Urothelium cell line (cell line): ENCODE measurements at places on chromosomes 11 and 22.

DNA sequence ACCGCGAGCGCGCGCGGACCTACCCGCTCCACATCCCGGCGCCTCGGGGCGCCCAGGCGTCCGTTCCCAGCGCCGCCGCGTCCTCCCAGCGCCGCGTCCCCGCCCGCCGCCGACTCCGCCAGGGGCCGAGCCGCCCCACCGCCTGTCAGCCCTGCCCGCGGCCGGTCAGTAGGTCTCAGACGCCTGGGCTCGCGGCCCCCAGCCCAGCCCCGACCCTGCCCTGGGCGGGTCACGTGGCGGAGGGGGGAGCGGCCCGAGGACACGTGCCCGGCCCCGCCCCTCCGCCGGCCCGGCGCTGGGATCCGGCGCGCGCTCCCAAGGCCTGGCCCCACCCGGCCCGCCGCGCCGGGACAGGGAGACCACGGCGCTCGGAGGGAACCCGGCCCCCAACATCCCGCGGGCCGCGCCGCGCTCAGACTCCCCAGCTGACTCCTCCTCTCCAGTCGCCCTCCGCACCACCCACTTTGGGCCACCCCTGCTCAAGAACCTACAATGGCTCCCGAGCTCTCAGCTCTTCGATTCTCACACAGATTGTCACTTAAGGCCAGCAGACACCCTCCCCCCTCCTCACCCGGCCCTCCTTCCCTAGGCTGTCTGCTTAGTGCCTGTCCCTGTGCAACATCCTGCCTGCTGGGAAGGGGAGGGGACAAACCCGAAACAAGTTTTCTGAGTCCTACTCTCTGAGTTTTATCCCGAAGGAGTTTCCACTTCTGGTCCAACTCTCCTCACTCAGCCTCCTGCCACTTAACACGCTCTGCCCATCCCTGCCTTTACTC is at the start of gene RAB3IL1:
Gene RAB3IL1, minus strand, starts transcription at position 233 of the 776 bp plus-strand sequence. Its CDS starts 199 bp downstream, at position 34.
- DNase-seq = peak; percentile 86

DNA sequence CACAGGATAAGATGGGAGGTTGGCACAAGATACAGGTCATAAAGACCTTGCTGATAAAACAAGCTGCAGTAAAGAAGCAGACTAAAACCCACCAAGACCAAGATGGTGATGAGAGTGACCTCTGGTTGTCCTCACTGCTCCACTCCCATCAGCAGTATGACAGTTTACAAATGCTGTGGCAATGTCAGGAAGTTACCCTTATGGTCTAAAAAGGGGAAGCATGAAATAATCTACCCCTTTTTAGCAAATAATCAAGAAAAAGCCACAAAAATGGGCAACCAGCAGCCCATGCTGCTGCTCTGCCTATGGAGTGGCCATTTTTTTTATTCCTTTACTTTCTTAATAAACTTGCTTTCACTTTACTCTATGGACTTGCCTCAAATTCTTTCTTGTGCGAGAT is 8.7 kb upstream of the PIWIL4 start:
- DNase-seq = no peak

DNA sequence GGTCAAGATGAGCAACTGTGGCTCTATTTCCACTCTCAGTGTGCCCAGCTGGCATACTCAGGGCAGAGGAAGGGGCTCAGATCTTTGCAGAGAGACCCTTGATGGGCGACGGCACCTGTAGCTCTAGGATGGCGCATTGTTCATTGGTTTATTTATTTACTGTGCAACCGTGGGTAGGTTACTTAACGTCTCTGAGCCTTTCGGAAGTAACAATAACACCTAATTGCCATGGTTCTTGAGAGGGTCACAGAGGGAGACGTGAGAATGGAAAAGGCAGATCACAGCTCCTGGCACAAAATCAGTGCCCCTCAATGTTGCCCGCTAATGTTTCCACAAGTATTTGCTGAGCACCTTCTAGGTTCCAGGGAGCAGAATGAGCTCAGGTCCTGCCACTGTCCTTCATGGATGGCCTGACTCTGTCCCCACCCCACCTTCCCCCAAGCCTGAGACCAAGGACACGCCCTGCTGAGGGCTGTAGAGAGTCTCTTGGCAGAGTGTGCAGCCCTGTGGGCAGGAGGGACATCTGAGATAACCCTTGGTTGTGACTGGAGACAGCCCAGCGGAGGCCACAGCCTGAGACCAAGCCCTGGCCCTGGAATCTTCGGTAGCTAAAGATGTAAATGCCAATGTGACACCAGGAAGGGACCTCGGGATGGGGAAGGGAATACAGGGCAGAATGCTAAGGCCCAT is 780 bp upstream of the ALDH3B2 start:
- DNase-seq = no peak

DNA sequence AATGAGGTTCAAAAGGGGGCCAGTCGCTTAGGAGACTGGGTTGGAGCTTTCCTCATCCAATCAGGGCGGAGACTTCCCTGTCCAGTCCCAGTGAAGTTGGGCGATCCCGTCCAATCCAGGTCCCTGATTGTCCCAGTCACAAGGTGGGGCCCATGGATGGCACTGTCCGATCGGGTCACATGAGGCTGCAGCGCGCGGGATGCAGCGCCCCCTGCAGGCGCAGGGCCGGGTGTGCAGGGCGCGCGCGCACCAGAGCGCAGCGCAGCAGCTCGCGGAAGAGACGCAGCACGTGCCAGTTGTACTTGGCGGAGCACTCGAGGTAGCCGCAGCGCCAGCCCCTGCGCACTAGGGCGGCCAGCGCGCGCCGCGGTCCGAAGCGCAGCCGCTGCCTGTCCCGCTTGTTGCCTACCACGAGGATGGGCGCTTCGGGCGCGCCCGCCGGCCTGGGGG is 2.3 kb downstream of the RASL10A start:
- no peak for DNase-seq

GRCh38 chr11:34190192-34191139 is 85.0 kb downstream of the NAT10 start:
- no peak for DNase-seq

- DNase-seq = no peak
Measured at GRCh38 chr11:117664897-117665296, 132.1 kb downstream of the DSCAML1 start.

- DNase-seq = no peak
Measured at GRCh38 chr11:6502382-6502781, 5.3 kb downstream of the DNHD1 start.

GRCh38 chr22:46069521-46070214 is 80.7 kb upstream of the PPARA start:
- peak; percentile 80 for DNase-seq

GRCh38 chr11:117414724-117415123 is 87.1 kb downstream of the CEP164 start:
- DNase-seq = no peak

- DNase-seq = no peak
Measured at GRCh38 chr22:38449776-38450175, 5.2 kb downstream of the KCNJ4 start.

DNA sequence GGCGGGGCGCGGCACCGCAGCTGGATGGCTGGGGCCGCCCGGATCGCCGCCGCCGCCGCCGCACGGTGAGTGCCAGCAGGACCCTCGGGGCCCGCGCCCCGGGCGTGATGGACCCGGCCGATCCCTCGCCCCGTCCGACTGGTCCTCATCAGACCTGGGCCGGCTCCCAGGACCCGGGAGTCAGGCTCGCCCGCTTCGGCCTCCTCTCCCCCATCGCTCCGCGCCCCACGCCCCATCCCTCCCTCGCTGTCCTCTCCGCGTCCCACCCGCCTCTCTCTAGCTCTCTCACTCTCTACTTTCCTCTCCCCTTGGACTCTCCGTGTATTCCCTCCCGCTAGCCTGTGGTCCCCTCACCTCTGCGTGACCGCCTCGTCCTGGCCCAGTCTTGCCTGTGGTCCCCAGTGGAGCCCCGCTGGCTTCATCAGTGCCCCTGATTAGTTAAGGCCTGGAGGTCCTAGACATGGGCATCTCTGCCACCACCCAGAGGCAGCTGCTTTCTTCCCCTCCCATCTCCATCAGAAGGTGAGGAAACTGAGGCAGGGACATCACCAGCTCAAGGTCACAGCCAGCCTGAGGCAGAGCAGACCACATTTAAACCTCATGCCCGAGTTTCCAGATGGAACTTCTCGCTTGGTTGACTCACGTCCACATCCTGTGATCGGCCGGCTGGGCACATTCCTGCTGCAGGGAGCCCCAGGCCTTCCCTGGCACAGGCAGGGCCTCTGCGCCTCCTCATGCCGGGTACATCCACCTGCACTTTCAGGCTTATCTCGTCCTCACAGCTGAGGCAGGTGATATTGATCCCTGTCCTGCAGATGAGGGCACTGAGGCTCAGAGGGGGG is 429 bp downstream of the SLC39A13 start:
- DNase-seq = peak; percentile 70

DNA sequence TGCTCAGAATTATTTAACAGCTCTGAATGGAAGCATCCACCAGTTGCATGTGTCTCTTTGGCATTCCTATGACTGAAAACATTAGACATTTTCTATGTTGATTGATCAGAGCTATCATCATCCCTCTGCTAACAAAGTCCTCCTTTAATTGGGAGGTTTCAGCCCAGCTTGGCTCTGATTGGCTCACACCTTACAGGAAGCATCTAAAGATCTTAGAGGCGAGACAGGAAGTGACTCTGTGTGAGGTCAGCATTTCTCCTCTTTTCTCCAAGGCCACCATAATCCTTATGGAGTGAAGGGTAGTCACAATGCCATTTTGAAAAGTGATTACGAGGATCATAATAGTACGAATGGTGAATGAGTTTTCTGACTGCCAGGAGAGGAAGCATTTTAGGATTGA is 260.8 kb downstream of the MIAT start:
- DNase-seq = no peak

GRCh38 chr11:115462004-115462541 is 42.1 kb downstream of the CADM1 start:
- DNase-seq = no peak

GRCh38 chr22:46350121-46350520 is 14.6 kb downstream of the TRMU start:
- no peak for DNase-seq

DNA sequence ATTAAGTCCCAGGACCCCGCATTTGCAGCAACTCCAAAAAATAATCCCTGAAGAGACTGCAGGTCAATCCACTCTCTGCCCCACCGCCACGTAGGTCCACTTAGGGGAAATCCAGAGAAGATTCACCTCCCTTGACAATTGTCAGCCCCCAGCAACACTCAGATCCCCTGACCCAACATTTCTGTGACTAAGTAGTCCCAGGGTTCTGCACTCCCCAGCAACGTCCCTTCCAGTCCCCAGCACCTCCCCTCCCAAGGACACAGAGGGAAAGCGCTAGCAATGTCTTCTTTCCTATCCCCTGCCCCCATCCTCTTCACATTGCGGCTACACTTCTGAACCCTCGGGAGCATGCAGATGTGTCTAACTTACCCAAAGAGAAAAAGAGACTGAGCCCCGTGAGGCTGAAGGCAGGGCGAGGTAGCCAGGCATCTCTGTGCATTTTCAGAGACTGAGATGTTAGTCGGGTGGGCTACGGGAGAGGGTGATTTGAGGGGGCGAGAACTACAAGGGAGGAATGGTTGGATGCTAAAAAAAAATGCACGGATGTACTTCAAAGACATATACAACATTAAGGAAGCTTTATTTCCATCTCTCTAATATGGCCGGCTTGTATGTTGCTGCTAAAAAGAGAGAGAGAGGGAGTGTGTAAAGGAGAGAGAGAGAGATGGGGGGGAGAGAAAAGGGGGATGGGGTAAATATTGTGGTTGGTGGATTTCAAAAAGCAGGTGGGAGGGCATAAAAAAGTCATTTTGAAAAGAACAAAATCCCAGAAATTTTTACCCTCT is at the start of gene SCN2B:
Gene SCN2B, minus strand, starts transcription at position 647 of the 785 bp plus-strand sequence. Its CDS starts 208 bp downstream, at position 439.
- peak; percentile 25 for DNase-seq
